ENCODE measurements at places on chromosomes 12 and 14.

DNA sequence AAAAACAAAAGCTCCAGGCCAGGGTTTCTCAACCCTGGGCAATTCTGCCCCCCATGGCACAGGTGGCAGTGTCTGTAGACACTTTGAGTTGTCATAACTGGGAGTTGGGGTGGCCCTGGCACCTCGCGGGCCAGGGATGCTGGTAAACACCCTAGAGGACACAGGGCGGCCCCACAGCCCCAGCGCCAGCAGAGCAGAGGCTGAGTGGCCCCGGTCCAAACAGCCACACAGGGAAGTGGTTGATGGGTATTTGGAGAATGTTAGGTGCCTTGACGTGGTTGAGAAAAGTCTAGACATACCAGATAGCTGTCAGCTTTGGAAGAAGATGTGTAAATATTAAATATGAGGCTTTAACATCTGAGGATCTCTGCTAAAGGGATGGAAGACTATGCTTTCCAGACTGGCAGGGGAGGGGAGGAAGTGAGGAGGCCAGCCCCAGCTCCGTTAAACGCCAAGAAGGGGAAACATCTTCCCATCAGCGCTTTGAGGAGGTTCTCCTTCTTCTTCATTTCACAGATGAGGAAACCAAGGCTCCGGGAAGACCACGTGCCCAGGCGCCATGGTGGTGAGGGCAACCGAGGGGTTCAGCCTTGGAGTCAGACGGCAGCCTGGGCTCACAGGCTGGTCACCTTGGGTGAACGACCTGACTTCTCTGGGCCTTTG, 103.7 kb downstream of the SCARB1 start:
- no peak for DNase-seq

GRCh38 chr12:2408262-2408661, 355.5 kb downstream of the CACNA1C start:
- no peak for DNase-seq

DNA sequence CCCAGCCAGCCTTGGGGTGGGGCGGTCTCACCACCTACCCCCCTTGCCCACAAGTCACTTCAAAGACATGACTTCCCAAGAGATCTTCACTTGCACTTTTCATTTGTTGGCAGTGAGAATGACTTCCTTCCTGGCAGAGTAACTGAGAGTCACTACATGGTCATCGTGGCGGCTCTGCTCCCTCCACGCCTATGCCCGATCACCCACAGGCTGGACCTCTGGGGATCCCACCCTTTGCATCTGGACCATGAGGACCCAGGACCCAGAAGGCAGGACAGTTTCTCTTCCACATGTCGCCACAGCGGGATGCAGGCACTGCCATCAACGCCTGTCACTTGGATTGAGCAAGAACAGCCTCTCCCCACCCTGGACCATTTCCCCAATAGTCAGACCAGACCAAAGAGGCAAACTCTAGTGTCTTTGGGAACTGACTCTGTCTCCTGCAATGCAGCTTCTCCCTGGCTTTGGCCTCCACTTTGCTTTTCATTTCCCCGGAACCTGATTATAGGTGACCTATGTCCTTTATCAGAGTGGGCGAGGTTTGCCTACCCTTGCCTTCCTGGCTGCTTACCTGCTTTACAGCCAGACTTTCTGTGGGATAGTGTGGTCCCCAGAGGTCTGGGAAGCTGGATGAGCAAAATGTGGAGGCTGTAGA, 3.6 kb downstream of the VDR start:
- no peak for DNase-seq

GRCh38 chr12:11069854-11070365, 7.8 kb upstream of the TAS2R46 start:
- DNase-seq, result no peak

DNA sequence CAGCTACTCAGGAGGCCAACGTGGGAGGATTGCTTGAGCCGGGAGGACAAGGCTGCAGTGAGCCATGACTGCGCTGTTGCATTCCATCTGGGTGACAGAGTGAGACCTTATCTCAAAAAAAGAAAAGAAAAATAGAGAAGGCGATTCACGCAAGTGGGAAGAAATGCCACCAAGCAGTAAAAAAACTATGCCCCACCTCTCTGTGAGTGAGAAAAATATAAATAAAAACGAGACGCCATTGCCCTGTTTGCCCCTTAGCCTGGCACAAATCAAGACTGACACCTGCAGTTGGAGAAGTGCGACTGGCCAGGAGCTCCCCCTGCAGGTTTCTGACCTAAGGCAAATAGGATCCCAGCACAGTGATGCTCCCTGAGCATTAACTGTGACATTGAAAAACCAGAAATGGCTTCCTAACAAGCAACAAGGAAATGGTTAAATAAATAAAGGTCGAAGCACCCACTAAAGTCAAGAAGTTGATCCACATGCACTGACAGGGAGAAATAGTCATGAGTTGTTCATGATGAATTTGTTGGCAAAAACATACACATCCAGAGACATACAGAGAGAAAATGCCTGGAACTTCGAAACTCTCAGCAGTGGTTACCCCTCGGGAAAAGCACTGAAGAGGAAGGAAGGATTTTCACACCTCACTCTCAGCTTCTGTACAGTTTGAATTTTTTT, 21.1 kb downstream of the GSC start:
- no peak for DNase-seq

DNA sequence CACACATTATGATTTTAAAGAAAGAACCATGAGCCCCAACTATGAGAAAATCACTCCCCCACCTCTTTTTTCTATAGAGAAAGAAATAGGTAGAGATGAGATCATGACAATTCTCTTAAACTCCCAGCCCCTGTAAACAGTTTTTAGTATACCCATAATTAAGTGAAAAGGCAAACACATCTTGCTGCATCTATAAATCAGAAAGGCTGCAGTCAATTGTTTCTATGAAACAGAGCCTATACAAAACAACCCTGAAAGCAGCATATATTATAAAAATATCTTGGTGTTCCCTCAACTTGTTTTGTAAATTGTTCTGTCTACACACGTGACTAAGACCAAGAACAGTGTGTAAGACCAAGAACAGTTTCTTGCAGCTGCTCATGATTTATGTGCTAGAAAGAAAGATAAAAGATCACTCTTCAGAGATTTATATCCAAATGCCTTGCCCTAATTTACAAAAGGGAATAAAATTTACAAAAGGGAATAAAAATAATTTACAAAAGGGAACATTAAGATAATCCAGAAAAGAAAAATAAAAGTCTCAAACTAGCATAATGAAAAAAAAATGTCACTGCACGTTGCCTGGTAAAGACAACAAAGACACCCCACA, 4.8 kb downstream of the KITLG start:
- no peak for DNase-seq

DNA sequence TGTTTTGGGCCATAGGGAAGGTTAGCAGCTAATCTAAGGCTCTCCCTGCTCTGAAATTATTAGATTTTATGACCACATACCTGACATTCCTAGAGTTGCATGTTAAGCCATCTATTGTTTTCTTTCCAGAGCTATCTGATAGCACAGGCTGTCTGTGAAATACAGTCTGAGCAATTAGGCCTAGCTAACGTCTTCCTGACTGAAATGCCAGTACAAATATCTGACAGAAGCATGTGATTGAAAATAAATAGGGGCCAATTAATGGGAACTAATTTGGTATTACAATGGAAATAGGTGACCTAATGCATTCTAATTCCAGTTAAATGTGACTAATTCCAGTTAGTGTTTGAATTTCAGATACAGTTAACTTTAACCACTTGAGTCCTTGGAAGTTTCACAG, 115.2 kb downstream of the C12orf75 start:
- DNase-seq, result no peak

DNA sequence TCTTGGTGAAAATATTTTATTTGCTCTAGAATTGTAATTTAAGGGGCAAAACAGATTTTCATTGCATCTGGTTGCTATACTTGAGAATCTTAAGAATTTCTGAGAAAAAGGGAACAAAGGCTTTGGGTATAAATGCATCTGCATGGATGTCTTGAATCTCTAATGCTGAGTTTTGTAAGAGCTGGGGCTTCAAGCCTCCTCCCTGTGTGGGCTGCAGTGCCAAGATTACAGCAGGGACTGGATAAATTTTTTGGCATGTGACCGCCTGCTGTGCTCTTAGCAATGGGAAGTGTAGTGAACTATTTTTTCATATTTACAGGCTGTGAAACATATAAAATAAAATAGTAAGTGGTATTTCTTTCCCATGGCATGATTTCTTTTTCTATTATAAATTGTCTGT, 70.0 kb downstream of the SLC38A6 start:
- no peak for DNase-seq

- no peak for DNase-seq
Observed at GRCh38 chr14:103111232-103111868, 11.9 kb upstream of the TNFAIP2 start.

- no peak for DNase-seq
Observed at GRCh38 chr14:87148655-87149054, 844.3 kb downstream of the GALC start.

DNA sequence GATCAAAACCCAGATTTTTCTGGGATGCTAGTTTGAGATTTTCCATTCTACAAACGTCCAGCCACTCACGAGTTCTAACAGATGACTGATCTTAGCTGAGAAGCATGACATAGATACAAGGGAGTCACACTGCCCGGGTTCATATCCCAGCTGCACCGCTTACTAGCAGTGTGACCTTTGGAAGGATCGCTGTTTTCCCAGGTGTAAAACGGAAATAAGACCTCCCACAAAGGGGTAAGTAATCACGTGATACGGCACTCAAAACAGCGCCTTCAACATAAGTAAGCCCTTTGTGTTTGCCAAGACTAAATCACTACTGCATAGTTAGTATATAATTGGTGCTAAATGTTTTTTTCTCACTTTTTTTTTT, 624 bp upstream of the PWP1 start:
- DNase-seq, result peak; percentile 26

- no peak for DNase-seq
Observed at GRCh38 chr14:51394804-51395203, 154.8 kb downstream of the TMX1 start.

- DNase-seq, result no peak
Observed at GRCh38 chr12:80400571-80400991, 43.5 kb upstream of the PTPRQ start.

GRCh38 chr12:75207338-75208083, 2.1 kb downstream of the KCNC2 start:
- DNase-seq, result no peak

DNA sequence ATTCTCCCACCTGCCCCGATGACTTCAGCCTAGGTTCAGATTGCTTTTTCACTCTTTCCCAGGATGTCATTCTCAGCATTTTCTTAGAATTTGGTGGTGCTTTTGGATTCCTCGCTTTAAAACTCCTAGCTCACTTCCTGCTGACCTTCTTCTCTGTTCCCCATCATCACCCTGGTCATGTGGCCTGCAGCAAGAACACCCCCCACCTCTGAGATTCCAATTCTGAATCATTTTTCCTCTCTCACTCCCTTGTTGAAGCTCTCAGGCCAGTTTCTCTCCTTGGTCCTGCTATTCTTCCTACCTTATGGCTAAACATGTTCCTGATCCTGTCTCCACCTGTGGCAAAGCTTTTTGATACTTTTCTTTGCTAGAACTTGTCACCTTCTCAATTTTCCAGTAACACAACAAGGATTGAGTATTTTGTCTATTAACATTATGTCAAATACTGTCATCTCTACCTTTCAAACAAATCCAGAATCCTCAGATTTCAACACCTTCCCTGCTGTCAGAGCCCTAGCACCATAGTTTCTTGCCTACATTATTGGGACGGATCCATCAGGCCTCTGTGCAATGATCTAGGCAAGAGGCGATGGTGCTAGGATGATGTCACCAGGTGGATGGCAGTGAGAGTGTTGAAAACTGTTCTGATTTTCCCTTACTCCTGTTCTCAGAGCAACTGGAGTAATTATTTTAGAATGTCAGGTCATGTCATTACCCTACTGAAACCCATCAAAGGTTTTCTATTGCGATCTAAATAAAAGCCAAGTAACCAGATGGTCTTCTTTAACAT, 233.7 kb downstream of the MON2 start:
- DNase-seq, result no peak

DNA sequence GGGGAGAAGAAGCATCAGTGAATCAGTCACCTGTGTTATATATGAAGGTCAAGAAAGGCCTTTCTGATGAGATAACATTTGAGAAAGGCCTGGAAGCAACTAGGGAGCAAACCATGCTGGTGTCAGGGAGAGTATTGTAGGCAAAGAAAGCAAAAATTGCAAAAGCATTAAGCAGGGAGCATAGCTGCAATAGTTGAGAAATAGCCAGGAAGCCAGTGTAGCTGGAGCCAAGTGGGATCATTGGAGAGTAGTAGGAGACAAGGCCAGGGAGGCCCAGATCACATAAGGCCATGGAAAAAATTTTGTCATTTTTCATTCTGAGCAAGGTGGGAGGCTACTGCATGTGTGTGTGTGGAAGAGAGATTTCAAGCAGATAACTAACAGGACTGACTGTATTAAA, 18.8 kb upstream of the MAGOHB start:
- no peak for DNase-seq

Data from activated CD8-positive, alpha-beta memory T cell treated with anti-CD3 and anti-CD28 coated beads, Interleukin-2, amount 50 U/mL, for 4 hours (primary cell).